Fibroblast of lung (primary cell): ENCODE measurements at places on chromosomes 13 and 19. TPM values are rescaled to one million over a fixed set of nuclear protein-coding genes. Genes with fewer than 3 reads are reported as not detected.

The PLIN5 gene
- not detected in 2 replicates for polyA plus RNA-seq

The NXNL1 gene
- not detected in 2 replicates for polyA plus RNA-seq

The LINGO3 gene
- not detected in 2 replicates for polyA plus RNA-seq

The MTUS2 gene
- polyA plus RNA-seq = 0.02 and 0.06 TPM in 2 replicates

The GAMT gene
- polyA plus RNA-seq = 20.0 and 32.6 TPM in 2 replicates

DNA sequence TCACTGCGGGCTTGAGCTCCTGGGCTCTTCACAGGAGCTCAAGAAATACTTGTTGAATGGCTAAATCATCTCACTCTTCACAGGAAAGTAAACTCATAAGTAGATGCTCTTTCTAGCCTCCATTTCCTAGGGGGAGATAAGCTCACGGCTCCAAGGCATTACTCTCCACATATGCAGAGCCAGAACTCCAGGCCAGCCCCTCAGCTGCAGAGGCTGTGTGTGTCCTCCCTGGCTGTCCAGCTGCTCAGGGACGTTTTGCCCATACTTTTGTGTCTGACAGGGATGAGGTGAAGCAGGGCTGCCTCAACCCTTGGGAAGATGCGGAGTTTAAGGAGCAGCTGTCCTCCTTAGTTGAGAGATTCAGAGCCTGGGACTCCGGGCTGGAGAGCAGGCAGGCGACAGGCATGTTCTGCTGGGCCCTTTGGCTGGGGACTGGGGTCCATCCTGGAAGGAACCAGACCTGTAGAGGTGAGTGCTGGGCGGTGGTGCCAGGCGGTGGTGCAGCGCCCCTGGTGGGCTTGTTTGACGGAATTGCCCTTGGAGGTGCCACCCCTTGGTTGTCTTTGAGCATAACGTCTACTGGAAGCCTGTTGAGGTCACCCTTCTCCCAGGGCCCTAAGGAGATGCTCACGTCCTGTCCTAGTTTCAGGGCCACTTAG lies 20.5 kb upstream of the SLC15A1 start:
- DNase-seq = no peak

DNA sequence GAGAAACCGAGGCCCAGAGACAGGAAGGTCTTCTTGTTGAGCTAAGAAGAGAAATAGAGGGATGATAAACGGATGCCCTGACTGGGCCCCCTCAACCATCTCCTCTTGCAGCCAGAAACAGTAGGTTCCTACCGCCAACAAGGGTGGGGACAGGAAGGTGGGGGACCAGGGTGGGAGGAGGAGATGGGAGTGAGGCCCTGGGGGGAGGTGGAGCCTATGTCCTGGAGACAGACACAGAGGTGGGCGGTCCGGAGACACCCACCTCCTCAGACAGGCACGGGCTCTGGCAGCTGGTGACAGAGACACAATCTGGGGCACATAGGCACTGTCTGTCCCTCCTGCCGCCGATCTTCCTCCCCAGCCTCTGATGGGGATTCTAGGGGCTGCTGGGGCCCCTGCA lies 16.9 kb downstream of the GADD45B start:
- DNase-seq = no peak

DNA sequence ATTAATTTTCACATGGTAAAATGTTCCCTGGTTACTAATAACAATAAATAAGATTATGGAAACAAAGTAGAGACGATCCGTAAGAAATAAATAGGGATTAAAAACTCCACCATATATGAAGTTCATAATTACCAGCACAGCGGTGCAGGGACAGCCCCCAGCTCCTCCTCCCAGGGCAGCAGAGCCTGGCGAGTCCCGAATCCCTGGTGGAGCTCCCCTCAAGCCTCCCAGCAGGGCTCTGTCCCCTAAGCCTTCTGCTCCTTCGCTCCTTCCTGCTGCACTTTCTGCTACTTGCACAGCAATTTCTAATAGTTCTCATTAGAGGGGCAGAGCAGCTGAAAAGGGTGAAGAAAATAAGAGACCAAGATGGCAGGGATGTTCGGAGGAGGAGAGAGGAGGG lies 43.6 kb downstream of the RASA3 start:
- no peak for DNase-seq

DNA sequence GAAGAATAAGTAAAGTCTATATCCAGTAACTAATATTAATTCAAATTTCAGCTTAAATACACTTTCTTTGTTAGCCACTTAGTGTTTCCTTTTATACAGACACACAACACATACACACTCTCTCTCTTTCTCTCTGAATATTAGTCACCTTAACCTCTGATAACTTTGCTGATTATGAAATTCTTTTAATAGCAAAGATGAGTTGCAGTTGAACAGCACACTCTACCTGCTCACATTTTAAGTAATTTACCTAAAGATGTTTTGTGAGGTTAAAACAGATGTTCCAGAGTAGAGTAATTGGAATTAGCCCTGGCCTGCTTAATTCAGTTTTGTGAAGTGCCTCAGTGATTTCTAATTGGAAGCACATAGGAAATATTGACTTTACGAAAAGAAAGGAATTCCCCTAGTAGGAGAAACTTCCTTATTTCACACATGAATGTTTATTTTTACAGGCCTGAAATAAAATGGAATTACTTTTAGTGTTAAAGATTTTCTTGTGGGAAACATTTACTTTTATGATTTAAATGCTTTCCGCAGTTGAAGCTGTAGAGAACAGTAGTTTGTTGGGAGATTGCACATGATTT lies 184.3 kb downstream of the MYO16 start:
- DNase-seq = no peak
